CD4-positive, alpha-beta T cell treated with Interleukin-15 for 1 hour (primary cell): ENCODE measurements at places on chromosomes 4 and X.

GRCh38 chr4:105710012-105710600, 1.5 kb downstream of the GSTCD start:
- DNase-seq, result no peak

- DNase-seq, result no peak
These were observed 39.1 kb downstream of the WDFY3 start for GRCh38 chr4:84927428-84927827.

DNA sequence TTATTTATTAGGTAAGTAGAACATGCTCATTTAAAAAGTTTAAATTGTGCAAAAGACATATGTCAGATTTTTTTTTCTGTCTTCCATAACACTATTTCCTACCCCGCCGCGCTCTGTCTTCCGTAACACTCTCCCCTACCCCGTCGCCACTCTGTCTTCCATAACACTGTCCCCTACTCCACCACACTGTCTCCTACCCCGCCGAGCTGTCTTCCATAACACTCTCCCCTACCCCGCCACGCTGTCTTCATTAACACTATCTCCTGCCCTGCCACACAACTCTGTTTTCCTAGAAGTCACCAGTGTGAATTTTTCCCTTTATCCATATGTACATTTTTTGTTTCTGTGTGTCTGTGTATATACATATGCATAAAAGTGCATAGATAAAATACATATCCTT, 4.4 kb downstream of the MSMO1 start:
- no peak for DNase-seq

GRCh38 chr4:153318696-153319320, 25.7 kb upstream of the MND1 start:
- no peak for DNase-seq

GRCh38 chr4:133156556-133156955, 7.5 kb downstream of the PCDH10 start:
- DNase-seq, result no peak

- DNase-seq, result no peak
These were observed 4.9 kb downstream of the SEPTIN11 start for GRCh38 chr4:76954489-76954888.

DNA sequence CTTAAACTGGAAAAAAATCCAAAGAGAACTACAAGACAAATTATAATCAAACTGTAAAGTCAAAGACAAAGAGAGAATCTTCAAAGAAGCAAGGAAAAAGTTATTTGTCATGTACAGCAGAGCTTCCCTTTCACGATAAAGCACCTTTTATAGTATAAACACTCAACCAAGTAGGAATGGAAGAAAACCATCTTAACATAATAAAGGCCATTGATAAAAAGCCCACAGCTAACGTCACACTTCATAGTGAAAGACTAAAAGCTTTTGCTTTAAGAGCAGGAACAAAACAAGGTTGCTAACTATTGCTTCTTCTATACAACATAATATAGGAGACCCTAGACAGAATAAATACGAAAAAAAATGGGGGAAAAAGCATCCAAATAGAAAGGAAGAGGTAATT, 595.7 kb upstream of the POU3F4 start:
- no peak for DNase-seq

DNA sequence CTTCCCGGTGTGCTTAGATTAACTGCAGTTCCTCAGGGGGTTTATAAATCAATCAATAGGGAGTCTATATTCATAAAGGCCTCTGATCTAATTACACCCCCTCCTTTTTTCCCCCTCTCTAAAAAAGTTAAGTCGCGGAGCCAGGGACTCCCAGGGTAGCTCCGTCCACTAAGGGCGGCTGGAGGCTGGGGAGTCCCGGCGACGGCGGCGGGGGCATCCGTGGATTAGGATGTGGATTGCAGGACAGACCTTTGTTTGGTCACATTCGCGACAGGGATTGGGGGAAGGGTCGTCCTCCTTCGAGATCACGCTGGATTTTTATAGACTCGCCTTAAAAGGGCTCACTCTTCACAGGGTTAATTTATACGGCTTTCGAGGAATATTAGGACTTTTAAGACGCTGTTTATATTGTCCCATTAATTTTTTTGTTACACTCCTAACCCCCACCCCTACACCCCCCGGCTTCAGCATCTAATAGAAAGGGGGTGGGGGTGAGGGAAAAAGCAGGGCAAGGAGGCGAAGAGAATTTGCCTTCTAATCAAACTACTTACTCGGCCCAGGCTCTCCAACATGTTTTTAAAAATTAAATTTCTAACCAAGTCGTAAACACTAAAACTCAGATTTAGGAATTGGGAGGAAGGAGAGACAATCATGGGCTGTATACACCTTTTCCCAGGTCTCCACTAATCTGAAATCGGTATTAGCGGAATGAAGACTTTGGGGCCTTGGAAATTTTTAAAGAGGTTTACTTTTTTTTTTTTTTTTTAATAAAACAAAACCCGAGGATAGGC, 8.5 kb downstream of the PITX2 start:
- no peak for DNase-seq

DNA sequence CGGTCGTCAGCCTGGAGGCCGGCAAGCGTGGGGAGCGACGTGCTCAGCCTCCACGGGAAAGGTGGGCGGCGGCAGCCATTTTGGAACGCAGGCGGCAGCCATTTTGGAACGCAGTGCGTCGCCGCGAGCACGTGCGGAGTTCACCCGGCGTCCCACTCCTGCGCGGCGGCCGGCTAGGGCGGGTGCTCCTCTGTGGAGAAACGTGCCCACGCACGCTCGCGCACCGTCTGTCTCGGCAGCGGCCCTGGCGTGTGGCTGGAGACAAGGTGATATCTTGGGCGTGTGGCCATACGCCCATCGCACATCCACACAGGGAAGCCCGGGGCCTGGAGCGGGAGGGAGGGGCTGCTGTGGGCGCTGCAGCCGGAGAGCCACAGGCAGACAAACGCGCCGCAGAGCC, 21.1 kb downstream of the CPLX1 start:
- no peak for DNase-seq

DNA sequence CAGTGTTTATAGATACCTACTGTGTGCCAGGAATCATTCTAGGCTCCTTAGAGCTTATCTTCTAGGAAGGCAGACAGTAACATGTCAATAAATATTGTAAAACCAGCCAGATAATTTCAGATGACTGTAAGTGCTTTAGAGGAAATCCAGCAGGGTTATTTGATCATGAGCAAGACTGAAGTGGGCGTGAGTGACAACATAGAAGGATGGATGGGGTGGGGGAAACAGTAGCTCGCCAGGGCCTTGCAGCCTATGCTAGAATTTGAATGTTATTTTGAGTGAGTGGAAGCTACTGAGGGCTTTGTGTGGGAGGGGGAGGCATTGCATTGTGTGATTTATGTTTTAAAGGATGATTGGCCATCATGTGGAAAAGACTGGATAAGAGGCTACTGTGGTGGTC, 6.7 kb downstream of the SRD5A3 start:
- DNase-seq, result no peak

DNA sequence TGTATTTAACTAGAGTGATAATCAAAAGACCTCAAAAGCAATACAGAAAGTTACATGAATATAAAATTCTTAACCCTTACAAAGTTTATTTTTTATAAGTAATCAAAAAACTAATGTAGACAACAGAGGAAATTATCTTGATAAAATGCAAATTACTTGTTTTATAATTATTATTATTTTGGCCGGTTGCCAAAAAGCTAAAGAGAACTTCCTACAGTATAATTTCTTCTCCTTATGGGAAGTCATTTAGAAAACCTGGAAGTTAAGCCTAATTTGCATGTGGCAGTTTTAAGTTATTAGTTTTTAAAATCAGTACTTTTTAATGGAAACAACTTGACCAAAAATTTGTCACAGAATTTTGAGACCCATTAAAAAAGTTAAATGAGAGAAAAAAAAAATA, 621.3 kb upstream of the PCDH10 start:
- DNase-seq, result no peak

- no peak for DNase-seq
These were observed 827 bp downstream of the PORCN start for GRCh38 chrX:48509619-48510018.

DNA sequence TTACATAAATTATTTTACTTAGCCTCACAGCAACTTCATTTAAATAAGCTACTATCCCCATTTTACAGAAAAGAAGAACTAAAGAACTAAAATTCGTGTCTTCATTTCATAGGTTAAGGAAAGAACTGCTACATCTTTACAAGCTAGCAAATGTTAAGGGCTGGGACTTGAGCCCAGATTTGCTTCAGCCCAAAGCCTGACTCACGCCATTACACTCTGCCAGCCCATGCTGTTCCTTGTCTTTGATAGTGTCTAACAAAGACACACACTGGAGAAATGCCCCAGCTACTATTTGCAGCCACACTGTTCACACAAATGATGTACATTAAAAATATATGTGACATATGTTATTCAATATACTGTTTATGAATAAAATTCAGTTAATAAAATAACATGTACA, 29.0 kb upstream of the ERVMER34-1 start:
- no peak for DNase-seq

GRCh38 chr4:186851291-186852072, 127.8 kb upstream of the FAT1 start:
- no peak for DNase-seq

DNA sequence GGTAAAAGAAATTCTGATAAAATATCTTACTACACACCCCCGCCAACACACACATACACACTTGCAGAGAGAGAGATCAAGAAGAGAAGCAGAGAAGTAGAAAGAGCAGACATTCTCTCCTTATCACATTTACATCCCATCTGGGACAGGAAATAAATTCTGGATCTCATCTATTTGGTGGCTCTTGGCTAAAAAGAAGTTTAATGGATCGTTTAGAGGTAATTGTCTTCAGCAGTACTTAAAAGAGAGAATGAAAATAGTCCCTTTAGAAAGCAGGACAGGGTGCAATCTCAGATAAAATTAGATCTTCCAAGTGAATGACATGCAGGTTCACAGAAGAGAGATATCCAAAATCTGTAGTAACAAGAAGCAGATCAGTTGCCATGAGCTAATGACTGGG, 1392.5 kb downstream of the RAPGEF2 start:
- DNase-seq, result no peak

GRCh38 chrX:120213438-120214265, 37.0 kb upstream of the ZBTB33 start:
- peak; percentile 37 for DNase-seq

GRCh38 chr4:184575306-184575705, 73.9 kb downstream of the CASP3 start:
- no peak for DNase-seq

GRCh38 chr4:178871476-178871875, 1429.2 kb upstream of the AGA start:
- no peak for DNase-seq

DNA sequence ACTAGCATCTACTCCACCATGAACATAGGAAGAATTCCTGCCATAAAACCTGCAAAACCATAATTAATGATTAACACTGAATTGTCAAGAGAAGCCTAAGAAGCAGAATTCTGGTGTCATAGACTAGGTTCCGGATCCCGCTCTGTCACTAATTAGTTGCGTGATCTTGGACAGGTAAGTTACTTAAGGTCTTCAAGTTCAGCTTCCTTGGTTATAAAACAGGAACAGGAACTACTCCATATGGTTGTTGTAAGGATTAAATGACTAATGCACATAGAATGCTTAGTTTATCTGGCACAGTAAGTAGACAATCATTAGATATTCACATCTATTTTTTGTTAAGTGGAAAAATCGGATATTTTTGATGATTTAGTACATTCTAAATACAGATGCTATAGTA, 14.3 kb downstream of the G3BP2 start:
- no peak for DNase-seq

DNA sequence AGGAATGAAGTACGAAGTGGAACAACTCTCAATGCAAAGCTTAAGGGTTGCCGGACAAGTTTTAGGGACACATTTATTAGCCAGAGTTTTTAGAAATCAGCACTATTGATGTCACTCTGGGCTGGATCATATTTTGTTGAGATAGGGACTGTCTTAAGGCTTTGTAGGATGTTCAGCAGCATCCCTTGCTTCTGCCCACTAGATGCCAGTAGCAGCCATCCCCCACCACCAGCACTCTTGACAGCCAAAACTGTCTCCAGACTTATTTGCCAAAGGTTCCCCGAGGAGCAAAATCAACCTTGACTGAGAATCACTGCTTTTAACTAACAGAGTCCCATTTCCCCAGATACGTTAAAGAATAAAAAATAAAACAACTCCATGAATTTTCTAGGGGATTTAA, 1497.3 kb downstream of the STIM2 start:
- no peak for DNase-seq

DNA sequence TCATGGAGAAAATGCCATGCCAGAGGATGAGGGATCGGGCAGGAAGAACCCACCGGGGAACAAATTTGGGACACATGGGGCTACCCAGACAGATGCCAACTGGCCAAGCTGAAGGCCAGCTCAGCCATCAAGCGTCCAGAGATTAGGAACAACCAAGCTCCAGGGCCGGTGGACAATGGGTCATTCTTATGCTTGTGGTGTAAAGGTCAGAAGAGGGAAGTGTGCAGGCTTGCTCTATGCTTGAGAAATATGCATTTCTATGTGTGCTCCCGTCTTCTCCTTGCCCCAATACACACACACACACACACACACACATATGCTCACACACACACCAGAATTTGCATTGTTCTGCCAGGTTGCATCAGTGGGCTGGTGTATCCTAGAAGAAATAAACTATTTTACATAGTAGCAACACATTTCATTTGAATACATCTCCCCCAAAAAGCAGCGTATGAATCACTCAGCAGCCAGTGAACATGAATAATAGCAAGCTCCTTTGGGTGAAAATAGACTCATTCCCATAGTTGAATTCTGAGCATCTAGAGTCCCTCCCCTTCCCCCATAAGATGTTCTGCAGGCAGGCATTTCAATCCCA, 201.9 kb upstream of the PPARGC1A start:
- DNase-seq, result no peak

DNA sequence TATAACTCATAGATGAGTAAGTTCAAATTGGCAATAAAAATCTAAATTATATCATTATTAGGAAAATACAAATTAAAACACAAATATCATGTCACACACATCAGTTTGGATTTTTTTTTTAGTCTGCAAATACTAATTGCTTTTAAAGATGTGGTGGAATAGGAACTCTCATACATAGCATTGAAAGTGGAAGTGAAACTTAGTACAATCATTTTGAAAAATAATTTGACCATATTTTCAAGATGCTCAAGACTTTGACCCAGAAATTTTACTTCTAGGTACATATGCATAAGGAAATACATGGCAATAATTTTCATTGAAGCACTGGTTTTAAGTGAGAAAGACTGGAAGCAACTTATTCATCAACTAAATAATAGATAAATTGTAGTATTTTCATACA, 147.5 kb upstream of the SMIM31 start:
- no peak for DNase-seq
